ENCODE measurements at places on chromosomes 2 and 18.

GRCh38 chr2:8174641-8175257 lies 507.1 kb upstream of the ID2 start:
- no peaks in the 10 kb centered on the region for H3K27me3 ChIP-seq

DNA sequence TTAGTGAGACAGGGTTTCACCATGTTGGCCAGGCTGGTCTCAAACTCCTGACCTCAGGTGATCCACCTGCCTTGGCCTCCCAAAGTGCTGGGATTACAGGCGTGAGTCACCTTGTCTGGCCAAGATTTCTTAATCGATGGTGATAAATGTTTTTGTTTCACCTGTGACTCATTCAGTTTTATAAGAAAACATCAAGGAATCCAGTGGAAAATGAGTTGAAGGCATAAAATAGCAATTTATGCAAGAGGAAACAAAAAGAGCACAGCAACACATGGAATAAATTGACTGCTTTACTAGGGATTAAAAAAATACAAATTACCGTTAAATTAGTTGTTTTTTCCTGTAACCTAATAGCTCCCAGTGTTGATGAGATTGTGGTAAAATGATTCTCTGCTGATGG lies 80.2 kb downstream of the CDK15 start:
- no peaks in the 10 kb centered on the region for H3K27me3 ChIP-seq
- no peak for DNase-seq
- peaks cover 66% of the 10 kb centered on the region for H3K4me1 ChIP-seq
- H3K27ac ChIP-seq: no peak overlapping the region
- H3K36me3 ChIP-seq: no peaks in the 10 kb centered on the region

GRCh38 chr2:27805180-27805579 lies 33.7 kb downstream of the MRPL33 start:
- H3K27ac ChIP-seq: no peak overlapping the region
- H3K4me1 ChIP-seq: no peaks in the 10 kb centered on the region
- no peaks in the 10 kb centered on the region for H3K36me3 ChIP-seq
- H3K4me3 ChIP-seq: no peak overlapping the region

GRCh38 chr18:57051657-57052044 lies 95.2 kb upstream of the BOD1L2 start:
- H3K4me1 ChIP-seq: peaks cover 18% of the 10 kb centered on the region
- H3K4me3 ChIP-seq: no peak overlapping the region
- no peaks in the 10 kb centered on the region for H3K36me3 ChIP-seq
- no peaks in the 10 kb centered on the region for H3K27me3 ChIP-seq

- H3K36me3 ChIP-seq: no peaks in the 10 kb centered on the region
- no peak overlapping the region for H3K4me3 ChIP-seq
- no peak for DNase-seq
- H3K27me3 ChIP-seq: no peaks in the 10 kb centered on the region
- no peaks in the 10 kb centered on the region for H3K4me1 ChIP-seq
- no peak overlapping the region for H3K27ac ChIP-seq
Measured at GRCh38 chr2:238569507-238570195, 142.9 kb downstream of the ASB1 start.

DNA sequence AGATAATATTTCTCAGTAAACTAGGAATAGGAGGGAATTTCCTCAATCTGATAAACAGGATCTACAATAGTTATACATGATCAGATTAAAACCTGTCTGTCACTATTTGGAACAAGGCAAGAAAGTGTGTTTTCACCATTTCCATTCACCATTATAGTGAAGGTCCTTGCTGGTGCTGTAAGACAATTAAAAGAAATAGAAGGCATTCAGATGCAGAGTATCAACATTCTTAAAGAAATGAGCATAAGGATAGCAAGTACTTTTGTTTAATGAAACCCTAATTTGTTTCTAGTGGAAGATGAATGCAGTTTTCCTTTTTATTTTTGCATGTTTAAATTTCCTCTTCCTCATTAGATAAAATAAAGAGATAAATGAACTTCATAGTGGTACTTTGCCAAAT lies 693.7 kb downstream of the PLCL1 start:
- H3K4me3 ChIP-seq: no peak overlapping the region
- DNase-seq: no peak
- H3K27me3 ChIP-seq: no peaks in the 10 kb centered on the region
- no peak overlapping the region for H3K27ac ChIP-seq
- no peaks in the 10 kb centered on the region for H3K4me1 ChIP-seq

- H3K27ac ChIP-seq: no peak overlapping the region
- no peaks in the 10 kb centered on the region for H3K4me1 ChIP-seq
- no peak overlapping the region for H3K4me3 ChIP-seq
- no peak for DNase-seq
- no peaks in the 10 kb centered on the region for H3K36me3 ChIP-seq
Measured at GRCh38 chr18:8828300-8828699, 122.9 kb downstream of the MTCL1 start.

DNA sequence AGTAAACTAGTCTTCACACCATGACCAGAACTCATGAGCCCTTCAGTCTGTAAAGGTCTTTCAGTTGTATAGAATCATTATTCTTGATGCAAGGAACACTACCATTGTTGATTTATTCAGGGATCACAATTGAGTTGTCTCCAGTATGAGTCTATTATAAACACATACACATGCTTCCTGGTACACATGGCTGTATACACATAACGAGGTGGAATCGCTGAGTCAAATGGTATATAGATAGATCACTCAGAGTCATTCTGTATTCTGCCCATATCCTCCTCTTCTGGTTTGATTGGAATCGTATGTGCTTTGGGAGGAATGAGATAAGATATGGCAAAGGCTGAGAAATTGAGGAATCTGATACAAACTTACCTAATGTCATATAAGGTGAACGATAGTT lies 216.0 kb downstream of the UBE2E3 start:
- no peak overlapping the region for H3K4me3 ChIP-seq
- H3K4me1 ChIP-seq: peaks cover 5% of the 10 kb centered on the region
- DNase-seq: no peak
- no peaks in the 10 kb centered on the region for H3K36me3 ChIP-seq

- no peaks in the 10 kb centered on the region for H3K27me3 ChIP-seq
- no peaks in the 10 kb centered on the region for H3K36me3 ChIP-seq
- DNase-seq: no peak
- no peak overlapping the region for H3K27ac ChIP-seq
Measured at GRCh38 chr18:50232419-50232818, 33.9 kb downstream of the CFAP53 start.

- DNase-seq: no peak
- no peaks in the 10 kb centered on the region for H3K36me3 ChIP-seq
- no peak overlapping the region for H3K4me3 ChIP-seq
Measured at GRCh38 chr2:105070010-105070865, 32.4 kb downstream of the MRPS9 start.

- H3K27me3 ChIP-seq: no peaks in the 10 kb centered on the region
- H3K27ac ChIP-seq: no peak overlapping the region
- no peak for DNase-seq
- H3K4me3 ChIP-seq: no peak overlapping the region
Measured at GRCh38 chr18:49186242-49186641, 235.5 kb upstream of the SMAD7 start.

GRCh38 chr2:44744961-44745892 lies 196.3 kb upstream of the SIX3 start:
- peak; percentile 26 for DNase-seq
- no peak overlapping the region for H3K4me3 ChIP-seq
- no peaks in the 10 kb centered on the region for H3K27me3 ChIP-seq
- H3K36me3 ChIP-seq: no peaks in the 10 kb centered on the region

DNA sequence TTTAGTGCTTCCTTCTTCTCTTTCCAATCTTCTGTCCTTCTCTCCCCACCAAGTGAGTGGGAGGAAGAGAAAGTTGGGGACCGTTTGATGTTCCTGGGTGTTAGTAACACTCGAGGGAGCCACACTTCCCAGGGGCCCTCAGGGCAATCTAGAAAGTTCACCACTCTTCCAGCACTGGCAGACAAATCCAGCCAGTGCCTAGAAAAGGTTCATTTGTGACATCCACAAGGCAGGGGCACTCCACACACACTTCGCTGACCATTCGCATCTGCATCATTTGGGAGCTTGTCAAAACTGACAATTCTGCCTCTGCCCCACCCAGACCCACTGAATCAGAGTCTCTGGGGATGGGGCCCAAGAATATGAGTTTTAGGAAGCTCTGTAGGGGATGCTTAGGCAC lies 86.8 kb upstream of the ST3GAL5 start:
- H3K4me1 ChIP-seq: no peaks in the 10 kb centered on the region
- no peak overlapping the region for H3K4me3 ChIP-seq
- H3K27ac ChIP-seq: no peak overlapping the region

DNA sequence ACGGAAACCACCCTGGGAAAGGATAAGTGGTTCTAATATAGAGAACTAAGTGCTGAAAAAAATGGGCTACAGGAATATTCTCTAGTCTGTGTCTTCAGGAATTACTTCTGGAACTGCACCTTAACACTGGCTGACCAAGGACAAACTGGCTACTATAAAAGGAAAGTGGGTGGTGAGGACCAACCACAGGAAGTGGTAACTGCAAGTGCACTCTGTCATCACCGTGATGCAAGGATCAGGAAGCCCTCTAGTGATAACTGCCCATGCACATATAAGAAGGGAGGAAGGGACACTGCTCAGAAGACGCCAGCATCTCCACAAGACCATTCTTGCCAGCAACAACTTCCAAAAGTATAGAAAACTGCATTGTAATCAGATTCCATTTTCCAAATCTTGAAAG lies 424.4 kb upstream of the RGPD4 start:
- no peak overlapping the region for H3K4me3 ChIP-seq
- H3K36me3 ChIP-seq: no peaks in the 10 kb centered on the region
- no peaks in the 10 kb centered on the region for H3K4me1 ChIP-seq
- no peak overlapping the region for H3K27ac ChIP-seq

DNA sequence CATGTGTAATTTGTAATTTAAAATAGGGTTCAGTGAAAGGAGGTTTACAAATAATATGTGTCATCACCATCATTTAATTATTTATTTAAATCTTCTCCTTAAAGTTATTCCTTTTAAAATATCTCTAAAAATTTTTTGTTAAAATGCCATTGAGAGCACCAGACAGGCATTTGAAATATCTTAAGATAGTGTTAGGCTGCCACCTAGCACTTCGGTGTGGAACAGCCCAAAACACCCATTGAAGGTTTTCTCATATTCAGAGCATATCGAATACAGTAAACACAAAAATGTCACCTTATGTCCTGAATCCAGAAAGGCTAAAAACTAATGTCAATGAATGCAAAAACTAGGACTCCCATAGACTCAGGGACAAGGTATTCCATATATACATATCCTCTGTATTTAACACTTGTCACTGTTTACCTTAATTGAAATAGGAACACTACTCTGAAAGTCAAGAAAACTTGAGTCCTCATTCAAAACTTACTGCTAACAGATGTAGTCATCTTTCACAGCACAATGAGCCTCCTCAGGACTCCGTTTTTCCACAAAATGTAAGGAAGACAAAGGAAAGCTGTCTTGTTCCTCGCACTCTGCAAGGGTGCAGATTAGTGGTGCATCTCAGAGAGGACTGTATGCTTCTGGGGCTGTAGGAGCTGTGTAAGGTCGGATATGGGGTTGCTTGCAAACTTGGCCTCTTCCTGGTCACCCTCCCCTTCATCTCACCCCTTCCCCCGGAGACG lies 329.5 kb downstream of the PAX3 start:
- H3K36me3 ChIP-seq: no peaks in the 10 kb centered on the region
- DNase-seq: peak; percentile 67
- no peak overlapping the region for H3K4me3 ChIP-seq
- H3K4me1 ChIP-seq: peaks cover 26% of the 10 kb centered on the region
- H3K27me3 ChIP-seq: no peaks in the 10 kb centered on the region

DNA sequence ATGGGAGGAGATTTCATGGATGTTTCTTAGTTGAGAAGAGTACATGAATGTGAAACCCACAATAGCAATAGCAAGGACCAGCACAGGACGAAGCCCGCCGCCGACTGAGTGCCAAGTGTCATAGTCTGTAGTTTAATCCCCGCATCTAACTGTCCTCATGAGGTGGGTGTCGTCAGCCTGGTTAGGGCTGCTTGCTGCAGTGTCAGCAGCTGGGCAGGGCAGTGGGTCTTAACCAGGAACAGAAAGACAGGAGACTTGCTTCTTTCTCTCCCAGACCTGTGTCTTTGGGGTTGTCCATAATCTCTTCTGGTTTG lies 146.6 kb downstream of the VAPA start:
- H3K27ac ChIP-seq: no peak overlapping the region
- H3K4me3 ChIP-seq: no peak overlapping the region
- H3K27me3 ChIP-seq: no peaks in the 10 kb centered on the region
- peaks cover 15% of the 10 kb centered on the region for H3K4me1 ChIP-seq

DNA sequence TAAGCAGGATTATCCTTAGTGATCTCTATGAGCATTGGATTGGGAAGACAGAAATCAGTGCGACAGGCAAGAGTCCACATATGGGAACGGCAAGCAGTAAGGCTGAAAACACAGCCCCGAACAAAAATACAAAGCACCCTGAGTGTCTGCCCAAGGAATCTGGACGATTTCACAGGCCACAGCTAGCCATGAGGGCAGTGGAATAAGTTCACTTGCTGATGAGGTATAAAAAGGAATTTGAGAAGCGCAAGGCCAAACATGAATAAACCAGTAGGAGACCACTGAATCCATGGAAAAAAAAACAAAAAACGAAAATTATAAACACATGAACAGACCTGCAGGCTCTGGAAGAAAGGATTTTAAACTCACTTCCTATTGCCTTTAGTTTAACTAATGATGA lies 24.3 kb downstream of the WDSUB1 start:
- H3K4me3 ChIP-seq: no peak overlapping the region
- H3K27ac ChIP-seq: no peak overlapping the region
- H3K4me1 ChIP-seq: no peaks in the 10 kb centered on the region
- DNase-seq: no peak

Measured in neural progenitor cell (in vitro differentiated cells).